CD4-positive, alpha-beta T cell treated with Interferon gamma for 1 hour (primary cell): ENCODE measurements at places on chromosomes 4 and X.

- no peak for DNase-seq
These were observed 9.1 kb downstream of the WFS1 start for GRCh38 chr4:6278801-6279197.

GRCh38 chr4:157128395-157128794 is 52.4 kb downstream of the GLRB start:
- DNase-seq, result no peak

GRCh38 chrX:118153270-118153669 is 36.7 kb upstream of the KLHL13 start:
- no peak for DNase-seq

GRCh38 chr4:108849611-108850168 is 86.8 kb upstream of the ETNPPL start:
- no peak for DNase-seq

- DNase-seq, result no peak
These were observed 691.3 kb upstream of the PCDH7 start for GRCh38 chr4:30028826-30029225.

- no peak for DNase-seq
These were observed 80.8 kb downstream of the CC2D2A start for GRCh38 chr4:15550491-15550890.

- no peak for DNase-seq
These were observed 52.0 kb upstream of the UGT2B7 start for GRCh38 chr4:69044247-69044646.

GRCh38 chr4:137361756-137362470 is 170.4 kb downstream of the PCDH18 start:
- no peak for DNase-seq

GRCh38 chr4:159390648-159391047 is 287.8 kb downstream of the RAPGEF2 start:
- DNase-seq, result no peak

- DNase-seq, result no peak
These were observed 327.4 kb downstream of the PPP3CA start for GRCh38 chr4:101019941-101020401.

- no peak for DNase-seq
These were observed 392.0 kb downstream of the SPRY1 start for GRCh38 chr4:123788577-123788976.

GRCh38 chr4:76790377-76790776 is 107.6 kb downstream of the SOWAHB start:
- no peak for DNase-seq

GRCh38 chr4:43238585-43238984 is 346.1 kb downstream of the GRXCR1 start:
- DNase-seq, result no peak

DNA sequence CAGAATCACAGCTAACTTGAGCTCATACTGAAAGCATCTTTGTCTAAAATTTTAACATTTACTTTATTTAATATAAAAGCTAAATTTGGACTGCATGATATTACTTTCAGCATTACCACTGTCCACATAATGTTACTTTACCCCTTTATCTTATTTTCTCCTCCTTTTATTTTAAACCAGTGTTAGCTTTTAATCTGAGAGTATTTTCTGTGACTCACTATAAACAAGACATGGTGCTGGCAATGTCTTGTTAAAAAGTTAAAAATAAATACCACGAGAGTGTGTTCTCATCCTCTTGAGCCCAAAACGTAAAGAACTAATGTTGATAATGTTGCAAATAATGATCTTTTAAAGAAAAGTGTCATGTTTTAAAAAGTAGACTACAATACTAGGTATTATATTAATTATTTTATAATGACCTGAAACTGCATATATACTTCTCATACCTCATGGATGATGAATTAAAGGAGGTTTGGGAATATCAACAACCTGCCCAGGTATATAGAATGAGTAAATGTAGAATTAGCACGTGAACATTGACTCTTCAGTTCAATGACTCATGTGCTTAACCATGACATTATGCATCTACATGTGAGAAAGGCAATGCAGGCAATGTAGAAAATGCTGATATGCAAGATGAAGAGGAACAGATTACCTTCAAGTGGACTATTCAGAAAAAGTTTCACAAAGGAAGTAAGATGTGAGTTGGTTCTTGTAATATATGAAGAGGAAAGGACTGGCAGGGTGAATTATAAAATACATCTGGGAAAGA is 454.1 kb upstream of the ADGRL3 start:
- no peak for DNase-seq

- no peak for DNase-seq
These were observed 52.1 kb downstream of the SPIN3 start for GRCh38 chrX:56943264-56943663.

DNA sequence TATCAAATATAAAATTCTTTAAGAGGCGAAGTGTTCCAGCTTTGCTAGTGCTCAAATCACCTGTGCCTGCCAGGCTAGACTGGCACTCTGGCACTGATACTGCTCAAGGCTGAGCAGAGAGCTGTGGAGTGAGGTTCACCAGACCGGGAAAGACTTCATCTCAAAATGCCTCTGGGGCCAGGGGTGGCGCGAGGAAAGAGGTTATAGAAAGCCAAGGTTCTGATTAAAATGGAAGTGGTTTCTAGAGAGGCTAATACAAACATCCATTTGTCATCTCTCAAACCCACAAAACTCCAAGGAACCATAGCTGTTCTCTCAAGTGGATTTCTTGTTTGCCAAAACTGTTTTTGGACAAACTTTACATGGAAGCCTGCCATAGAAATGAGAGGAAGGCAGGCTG is 41.5 kb downstream of the F11 start:
- no peak for DNase-seq

- no peak for DNase-seq
These were observed 38.0 kb downstream of the PCGF3 start for GRCh38 chr4:743463-744211.

DNA sequence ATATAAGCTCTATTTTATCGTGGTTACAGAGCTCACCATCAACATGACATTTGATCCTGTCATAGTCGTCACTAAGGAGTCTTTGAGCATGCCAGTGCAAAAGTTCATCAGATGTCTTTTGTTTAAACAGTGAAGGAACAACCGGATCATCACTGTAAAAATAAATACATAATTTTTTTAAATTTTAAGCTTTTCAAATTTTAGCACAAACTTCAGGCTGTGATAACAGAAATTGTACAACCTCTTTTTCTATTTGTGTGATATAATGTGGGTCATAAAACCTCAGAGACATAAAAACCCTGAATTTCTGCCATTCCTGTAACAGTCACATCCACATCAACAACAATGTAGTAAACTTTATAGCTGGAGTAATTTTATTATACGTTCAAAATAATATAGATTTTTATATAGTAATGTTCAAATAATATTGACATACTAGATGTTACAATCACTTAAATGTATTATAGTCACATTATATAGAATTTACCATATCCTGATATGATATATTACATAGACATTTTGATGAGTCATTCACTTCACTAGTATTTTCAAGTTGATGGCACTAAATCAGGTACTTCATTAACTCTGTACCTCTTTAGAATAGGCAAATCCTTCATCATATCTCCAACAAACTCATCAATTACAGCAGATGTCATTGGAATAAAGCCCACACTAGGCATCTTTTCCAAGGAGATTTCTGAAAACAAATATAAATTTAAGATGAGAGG is 47.7 kb downstream of the DDX60L start:
- DNase-seq, result no peak

DNA sequence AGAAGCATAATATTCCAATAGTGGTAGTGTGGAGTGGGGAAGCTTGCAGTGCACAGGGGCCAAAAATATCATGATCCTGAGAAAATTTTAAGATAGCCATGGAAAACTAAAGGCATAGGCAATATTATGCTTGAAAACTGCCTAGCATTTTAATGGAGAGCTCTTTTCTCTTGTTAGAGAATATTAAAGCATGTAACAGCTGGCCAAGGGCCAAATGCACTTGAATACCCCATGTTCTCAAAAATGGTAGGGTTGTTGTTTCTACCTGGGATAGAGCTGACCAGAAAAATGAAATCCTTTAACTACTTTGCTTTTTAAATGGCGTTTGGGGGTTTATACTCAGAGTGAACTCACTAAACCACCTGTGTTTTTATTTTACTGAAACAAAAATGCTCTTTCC is 739.6 kb upstream of the SLIT2 start:
- no peak for DNase-seq

GRCh38 chr4:74014332-74014731 is 15.9 kb upstream of the CXCL5 start:
- no peak for DNase-seq
